Stimulated activated CD8-positive, alpha-beta memory T cell treated with anti-CD3 and anti-CD28 coated beads, Interleukin-4, amount 100 ng/mL, for 1 hour (primary cell): ENCODE measurements at places on chromosomes 7 and 10.
A peak's percentile ranks its signal among the peaks of the same experiment; 100 is the strongest.

DNA sequence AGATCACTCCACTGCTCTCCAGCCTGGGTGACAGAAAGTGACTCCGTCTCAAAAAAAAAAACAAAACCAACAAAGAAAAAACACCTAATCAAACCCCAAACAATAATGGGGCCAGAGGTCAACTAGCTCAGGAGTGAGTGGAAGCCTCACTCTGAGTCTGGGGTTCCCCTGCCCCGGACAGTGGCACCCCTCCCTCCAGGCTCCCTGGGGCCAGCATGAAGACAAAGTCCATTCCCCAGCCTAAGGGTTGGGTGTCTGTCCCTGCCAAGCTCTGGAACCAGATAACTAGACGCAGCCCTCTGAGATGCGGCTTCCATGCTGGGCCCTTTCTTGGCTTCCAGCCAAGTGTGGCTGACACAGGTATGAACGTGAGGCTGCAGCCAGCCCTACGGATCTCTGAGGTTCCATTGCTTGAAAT lies 1.7 kb upstream of the FUOM start:
- no peak for DNase-seq

- DNase-seq = no peak
Measured at GRCh38 chr7:96739609-96740008, 30.0 kb upstream of the SEM1 start.

- no peak for DNase-seq
Measured at GRCh38 chr10:1384026-1384425, 327.8 kb downstream of the WDR37 start.

GRCh38 chr10:46229144-46229563 lies 57.6 kb upstream of the ANTXRL start:
- DNase-seq = no peak

DNA sequence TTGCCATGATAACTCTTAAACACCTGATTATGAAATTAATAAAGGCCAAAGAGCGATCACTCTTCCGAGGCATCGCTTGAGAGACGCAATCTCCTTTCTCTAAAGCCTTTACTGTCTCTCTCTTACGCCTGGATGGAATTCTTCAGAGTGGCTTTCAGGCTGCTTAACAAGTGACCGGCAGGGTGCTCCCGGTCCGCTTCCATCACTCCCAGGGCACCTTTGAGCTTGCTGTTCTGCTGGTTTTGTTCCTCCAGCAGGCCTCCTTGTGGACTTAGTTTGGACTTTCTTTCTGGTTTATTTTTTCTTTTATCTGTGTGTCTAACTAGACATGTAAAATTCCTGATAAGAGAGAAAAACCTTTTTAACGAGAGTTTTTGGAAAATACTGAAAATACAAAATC lies 60.9 kb downstream of the MRPL32 start:
- DNase-seq = no peak

GRCh38 chr10:16720812-16721211 lies 96.4 kb downstream of the RSU1 start:
- DNase-seq = no peak

GRCh38 chr10:88592906-88593305 lies 6.3 kb downstream of the LIPJ start:
- no peak for DNase-seq

DNA sequence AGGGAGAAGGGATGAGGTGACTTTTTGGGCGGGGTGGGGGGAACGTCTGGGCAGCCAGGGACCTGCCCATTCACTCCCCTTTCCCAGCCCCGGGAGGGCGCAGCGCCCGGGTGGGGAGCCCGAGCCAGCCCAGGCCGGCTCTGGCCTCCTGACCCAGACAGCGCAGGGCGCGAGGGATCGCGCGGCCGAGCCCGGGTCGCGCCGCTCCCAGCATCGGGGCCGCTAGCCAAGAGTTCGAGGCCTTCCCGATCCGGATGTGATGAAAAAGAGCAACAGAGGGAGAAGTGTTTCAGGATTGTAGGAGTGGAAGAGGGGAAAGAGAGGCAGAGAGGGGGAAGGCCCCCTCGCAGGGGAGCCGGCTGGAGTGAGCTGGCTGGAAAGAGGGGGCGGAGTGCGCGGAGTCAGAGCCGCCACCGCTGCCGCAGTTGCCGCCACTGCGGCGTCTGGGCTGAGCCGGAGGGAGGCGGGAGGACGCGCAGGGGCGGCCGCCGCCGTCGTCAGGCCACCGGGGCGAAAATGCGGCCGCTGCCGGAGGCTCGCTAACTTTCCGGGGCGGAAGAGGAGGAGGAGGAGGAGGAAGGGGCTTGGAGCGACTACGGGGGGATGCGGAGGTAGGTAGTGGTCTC lies at the start of gene MDFIC:
Gene MDFIC, plus strand, starts transcription at position 69 of the 626 bp plus-strand sequence. CDS start 940 bp downstream, outside the sequence.
- DNase-seq = peak; percentile 28

- no peak for DNase-seq
Measured at GRCh38 chr7:27185013-27185853, at the start of gene HOXA11. HOXA11 (minus strand) TSS chr7:27185232; CDS start chr7:27185144, 88 bp downstream.

DNA sequence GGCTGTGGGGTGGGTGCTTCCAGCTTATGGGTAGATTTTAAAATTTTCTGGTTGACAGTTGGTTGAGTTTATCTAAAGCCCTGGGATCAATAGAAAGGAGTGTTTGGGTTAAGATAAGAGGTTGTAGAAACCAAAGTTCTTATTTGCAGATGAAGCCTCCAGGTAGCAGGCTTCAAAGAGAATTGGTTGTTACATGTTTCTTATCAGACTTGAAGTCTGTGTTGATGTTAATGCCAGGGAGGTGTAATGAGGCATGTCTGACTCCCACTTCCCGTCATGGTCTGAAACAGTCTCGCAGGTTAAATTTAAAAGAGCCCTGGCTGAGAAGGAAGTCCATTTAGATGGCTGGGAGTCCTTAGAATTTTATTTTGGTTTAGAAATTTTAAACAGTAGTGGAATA lies 165.2 kb upstream of the TMEM72 start:
- no peak for DNase-seq

DNA sequence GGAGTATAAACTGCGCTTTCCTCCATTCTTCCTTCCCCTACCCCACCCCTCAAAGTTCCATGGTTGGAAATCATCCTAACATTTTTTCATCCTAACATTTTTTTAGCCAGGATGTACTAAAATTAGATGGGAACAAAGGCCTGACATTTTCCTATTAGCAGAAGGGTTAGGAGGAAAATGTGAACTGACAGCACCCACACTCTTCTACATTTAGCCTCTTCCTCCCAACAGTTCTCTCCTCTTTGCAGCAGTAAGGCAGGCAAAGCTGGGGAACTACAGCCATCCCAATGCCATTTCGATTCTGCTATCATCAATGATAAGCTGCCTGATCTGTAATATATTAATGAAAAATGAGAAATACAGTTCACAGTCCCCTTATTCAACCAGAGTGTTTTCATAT lies 11.4 kb upstream of the FAM53B start:
- DNase-seq = no peak

DNA sequence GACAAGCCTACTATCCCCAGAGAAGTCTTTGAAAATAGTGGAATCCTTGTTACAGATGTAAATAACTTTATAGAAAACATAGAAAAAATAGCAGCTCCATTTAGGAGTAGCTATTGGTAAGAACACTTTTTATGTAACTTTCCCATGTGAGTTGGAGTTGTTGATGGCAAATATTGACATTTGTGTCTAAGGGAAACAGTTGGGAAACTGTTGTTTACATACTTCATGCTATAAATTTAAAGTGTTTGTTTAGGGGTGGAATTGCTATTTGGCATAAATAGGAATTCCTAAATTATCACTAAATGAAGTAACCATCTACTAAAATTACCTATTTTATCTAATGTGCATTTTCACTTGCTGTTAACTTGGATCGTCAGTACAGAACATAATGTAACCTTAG lies 50.7 kb downstream of the GDI2 start:
- no peak for DNase-seq

- DNase-seq = no peak
Measured at GRCh38 chr10:101290881-101291280, 61.6 kb upstream of the LBX1 start.

GRCh38 chr7:96921231-96921630 lies 84.1 kb upstream of the DLX6 start:
- no peak for DNase-seq

DNA sequence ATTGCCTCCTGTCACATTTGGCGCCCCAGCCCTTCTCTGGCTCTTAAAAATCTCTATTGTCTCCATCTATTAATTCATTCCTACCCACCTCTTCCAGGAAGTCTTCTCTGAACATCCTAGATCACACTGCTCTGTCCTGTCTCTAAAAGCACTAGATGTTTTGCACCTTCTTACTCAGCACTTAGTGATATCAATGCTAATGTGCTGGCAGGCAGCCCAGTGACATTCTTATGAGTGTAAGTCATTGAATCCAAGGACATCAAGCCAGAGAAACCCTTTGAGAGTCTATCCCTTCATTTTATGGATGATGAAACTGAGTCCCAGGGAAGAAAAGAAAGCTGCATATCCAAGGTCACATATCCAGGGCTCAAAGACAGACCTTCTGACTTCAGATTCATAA lies 48.3 kb upstream of the PAX2 start:
- DNase-seq = no peak

- no peak for DNase-seq
Measured at GRCh38 chr10:13453896-13454295, 74.9 kb downstream of the BEND7 start.

DNA sequence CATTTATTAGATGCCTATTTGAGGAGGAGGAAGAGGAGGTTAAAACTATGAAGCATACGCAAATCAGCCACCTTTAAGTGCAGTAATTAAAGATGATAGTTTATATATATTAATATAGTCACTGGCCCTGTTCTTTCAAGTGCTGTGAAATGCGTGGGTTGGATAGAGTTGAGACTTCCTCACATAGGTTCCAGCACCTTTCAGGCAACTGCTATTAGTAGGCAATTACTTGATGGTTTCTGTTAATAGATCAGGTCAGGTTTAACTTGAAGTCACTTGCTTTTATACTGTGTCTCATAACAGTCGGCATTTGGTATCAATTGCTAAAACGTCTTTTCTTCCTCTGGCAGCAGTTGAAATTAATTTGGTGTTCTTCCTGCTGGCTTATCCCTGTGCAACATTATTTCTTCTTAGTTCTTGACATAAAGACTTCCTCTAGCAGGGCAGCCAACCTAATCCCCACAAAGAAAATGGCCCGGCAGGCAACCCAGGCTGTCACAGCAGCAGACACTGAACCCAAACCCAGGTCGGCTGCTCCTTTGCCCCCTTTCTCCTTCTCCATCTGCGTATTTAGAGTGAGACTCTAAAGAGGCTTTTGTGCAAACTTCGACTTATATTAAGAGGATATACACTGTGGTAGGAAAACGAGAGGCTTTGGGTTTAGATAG lies 35.3 kb upstream of the BET1 start:
- DNase-seq = no peak

- no peak for DNase-seq
Measured at GRCh38 chr7:53428045-53428444, 392.6 kb downstream of the POM121L12 start.
